ENCODE measurements at places on chromosomes 1 and 21.

DNA sequence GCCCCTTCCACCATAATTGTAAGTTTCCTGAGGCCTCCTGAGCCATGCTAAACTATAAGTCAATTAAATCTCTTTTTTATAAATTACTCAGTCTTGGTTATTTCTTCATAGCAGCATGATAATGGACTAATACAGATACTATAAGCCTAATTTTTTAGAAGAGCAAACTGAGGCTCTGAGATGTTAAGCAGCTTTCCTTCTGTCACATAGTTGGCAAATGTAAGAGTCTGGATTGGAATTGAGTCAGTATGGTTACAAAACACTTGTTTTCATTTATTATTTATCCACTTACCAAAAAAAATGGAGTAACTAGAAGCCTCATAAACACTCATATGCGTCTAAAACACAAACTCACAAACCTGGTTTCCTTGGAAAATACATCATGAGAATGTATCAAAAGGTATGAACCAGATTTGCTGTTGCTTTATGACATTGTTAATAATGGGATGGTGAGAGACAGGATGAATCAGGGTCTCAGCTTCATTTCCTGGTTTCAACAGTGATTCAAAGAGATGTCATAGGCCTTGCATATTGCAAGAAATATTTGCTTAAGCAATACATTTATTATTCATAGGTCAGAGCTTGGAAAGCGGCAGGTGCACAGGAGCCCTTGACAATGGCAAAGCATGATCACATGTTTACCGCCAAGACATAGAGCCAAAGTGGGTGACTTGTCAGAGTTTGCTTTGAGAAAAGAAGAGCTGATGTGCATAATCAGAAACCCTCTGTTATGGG lies 221.5 kb downstream of the GRIK1 start:
- H3K27me3 ChIP-seq, result no peaks in the 10 kb centered on the region
- H3K36me3 ChIP-seq, result no peaks in the 10 kb centered on the region
- H3K4me3 ChIP-seq, result no peak overlapping the region
- H3K27ac ChIP-seq, result no peak overlapping the region
- no peaks in the 10 kb centered on the region for H3K4me1 ChIP-seq

GRCh38 chr1:174998569-174999215 lies 1.1 kb upstream of the CACYBP start:
- no peaks in the 10 kb centered on the region for H3K27me3 ChIP-seq
- peaks cover 7% of the 10 kb centered on the region for H3K4me1 ChIP-seq
- peak overlapping the region; percentile 81 for H3K4me3 ChIP-seq
- DNase-seq, result peak; percentile 84
- peaks cover 2% of the 10 kb centered on the region for H3K36me3 ChIP-seq

DNA sequence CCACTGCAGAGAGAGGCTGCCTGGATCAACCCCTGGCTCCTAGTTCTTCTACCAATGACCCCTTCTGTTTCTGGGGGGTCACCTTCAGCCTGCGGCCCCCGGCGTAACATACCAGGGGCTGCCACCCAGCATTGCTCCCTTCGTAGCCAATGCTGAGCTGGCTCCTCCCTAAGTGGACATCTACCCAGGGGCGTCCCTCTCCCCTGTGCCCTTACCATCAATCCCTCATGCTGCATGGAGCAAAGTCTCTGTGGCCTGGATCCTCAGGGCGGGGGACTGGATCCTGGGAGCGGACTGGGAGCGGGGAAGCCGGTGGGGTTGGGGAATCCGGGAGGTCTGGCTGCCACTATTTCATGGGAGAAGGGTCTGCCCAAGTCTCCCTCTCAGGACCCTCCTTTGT lies 28.6 kb downstream of the TRIM67 start:
- no peak overlapping the region for H3K27ac ChIP-seq
- DNase-seq, result no peak
- H3K27me3 ChIP-seq, result no peaks in the 10 kb centered on the region

- H3K27ac ChIP-seq, result no peak overlapping the region
- H3K4me3 ChIP-seq, result no peak overlapping the region
- H3K36me3 ChIP-seq, result no peaks in the 10 kb centered on the region
- H3K4me1 ChIP-seq, result no peaks in the 10 kb centered on the region
- no peaks in the 10 kb centered on the region for H3K27me3 ChIP-seq
These were observed 98.4 kb upstream of the TNR start for GRCh38 chr1:175841738-175842187.

DNA sequence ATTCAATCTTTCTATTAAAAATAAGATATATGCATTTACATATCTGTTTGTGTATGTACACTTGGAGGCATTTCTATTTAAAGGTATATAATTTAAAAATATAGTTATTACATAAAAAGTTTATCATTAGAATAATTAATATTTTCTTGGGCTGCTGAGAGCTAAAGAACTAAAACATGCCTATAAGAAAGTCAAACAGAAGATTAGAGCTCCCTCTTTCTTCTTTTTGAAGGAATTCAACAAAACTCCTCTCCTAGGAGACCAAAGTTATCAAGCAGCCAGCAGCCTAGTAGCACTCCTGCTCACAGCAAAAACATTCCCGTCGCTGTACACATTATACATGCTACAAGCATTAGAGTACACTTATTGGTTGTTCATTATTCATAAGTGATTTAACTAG lies 216.4 kb downstream of the VAV3 start:
- peaks cover 55% of the 10 kb centered on the region for H3K36me3 ChIP-seq
- no peak overlapping the region for H3K27ac ChIP-seq
- no peaks in the 10 kb centered on the region for H3K4me1 ChIP-seq
- H3K27me3 ChIP-seq, result no peaks in the 10 kb centered on the region
- H3K4me3 ChIP-seq, result no peak overlapping the region

DNA sequence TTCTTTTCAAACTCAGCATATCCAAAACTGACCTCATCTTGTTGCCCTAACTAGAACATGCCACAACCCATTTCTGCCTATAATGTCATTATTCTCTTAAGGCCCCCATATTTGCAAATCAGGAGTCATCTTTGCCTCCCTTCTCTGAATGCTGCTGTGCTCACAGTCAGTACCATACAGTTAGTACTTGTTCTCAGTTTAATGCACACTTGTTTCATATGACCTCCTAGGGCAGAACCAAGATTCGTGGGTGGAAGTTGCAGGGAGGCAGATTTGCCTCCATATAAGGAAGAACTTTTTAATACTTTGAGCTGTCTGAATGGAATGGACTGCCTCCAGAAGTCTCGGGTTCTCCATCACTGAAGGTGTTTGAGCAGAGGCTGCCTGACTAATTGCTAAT lies 9.2 kb downstream of the CAP1 start:
- peaks cover 26% of the 10 kb centered on the region for H3K36me3 ChIP-seq
- DNase-seq, result no peak
- H3K4me3 ChIP-seq, result no peak overlapping the region
- H3K27me3 ChIP-seq, result no peaks in the 10 kb centered on the region

GRCh38 chr1:218480588-218481099 lies 135.5 kb downstream of the TGFB2 start:
- no peaks in the 10 kb centered on the region for H3K36me3 ChIP-seq
- no peak overlapping the region for H3K4me3 ChIP-seq
- H3K27me3 ChIP-seq, result no peaks in the 10 kb centered on the region
- no peak overlapping the region for H3K27ac ChIP-seq
- H3K4me1 ChIP-seq, result no peaks in the 10 kb centered on the region

GRCh38 chr1:74162333-74162732 lies 35.6 kb downstream of the LRRIQ3 start:
- H3K27me3 ChIP-seq, result no peaks in the 10 kb centered on the region
- no peaks in the 10 kb centered on the region for H3K4me1 ChIP-seq
- no peaks in the 10 kb centered on the region for H3K36me3 ChIP-seq
- no peak overlapping the region for H3K27ac ChIP-seq
- no peak overlapping the region for H3K4me3 ChIP-seq

DNA sequence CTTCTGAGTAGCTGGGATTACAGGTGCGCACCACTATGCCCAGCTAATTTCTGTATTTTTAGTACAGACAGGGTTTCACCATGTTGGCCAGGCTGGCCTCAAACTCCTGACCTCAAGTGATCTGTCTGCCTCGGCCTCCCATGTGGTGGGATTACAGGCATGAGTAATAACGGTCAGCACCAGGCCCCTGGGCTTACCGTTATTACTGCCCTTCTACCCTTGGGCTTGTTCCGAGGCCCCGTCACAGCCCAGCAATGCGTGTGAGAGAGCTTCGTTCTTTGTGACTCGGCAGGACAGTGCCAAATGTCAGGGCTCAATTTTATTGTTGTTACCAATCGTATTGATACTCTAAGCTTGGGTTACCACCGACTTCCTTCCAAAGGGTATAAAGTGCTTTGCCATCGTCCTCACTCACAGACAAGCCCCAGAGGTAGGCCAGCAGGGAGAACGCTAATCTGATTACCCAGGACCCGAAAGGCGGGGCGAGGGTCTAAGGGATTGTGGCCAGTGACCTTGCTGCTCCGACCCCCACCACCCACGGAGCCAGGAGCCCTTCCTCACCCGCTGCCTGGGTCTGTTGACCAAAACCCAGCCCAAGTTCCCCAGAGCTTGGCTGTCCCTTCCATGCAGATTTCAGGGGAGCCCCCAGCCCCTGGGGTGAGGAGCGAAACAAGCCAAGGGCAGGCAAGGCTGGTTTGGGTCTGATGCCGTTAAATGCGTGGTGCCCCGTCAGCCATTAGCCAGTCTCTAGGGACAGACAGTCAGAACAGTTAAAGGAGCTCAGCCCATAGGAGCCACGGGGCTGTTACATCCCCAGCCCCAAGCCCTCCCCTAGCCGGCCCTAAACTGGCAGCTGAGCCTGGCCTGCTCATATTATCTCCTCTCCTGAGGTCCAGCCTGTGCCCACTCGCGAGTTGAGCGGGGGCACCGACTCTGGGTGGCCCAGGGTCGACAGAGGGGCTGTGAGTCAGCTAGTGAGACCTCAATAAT lies 54.9 kb upstream of the CASZ1 start:
- H3K27ac ChIP-seq, result no peak overlapping the region
- no peaks in the 10 kb centered on the region for H3K4me1 ChIP-seq
- no peaks in the 10 kb centered on the region for H3K27me3 ChIP-seq
- no peaks in the 10 kb centered on the region for H3K36me3 ChIP-seq
- no peak for DNase-seq

- no peak overlapping the region for H3K4me3 ChIP-seq
- H3K4me1 ChIP-seq, result no peaks in the 10 kb centered on the region
- DNase-seq, result no peak
- H3K27ac ChIP-seq, result no peak overlapping the region
- no peaks in the 10 kb centered on the region for H3K27me3 ChIP-seq
- H3K36me3 ChIP-seq, result no peaks in the 10 kb centered on the region
These were observed 28.1 kb downstream of the KCTD3 start for GRCh38 chr1:215595231-215595630.

- DNase-seq, result no peak
- no peaks in the 10 kb centered on the region for H3K36me3 ChIP-seq
- peak overlapping the region; percentile 69 for H3K27ac ChIP-seq
- H3K27me3 ChIP-seq, result no peaks in the 10 kb centered on the region
These were observed 35.7 kb upstream of the CNN3 start for GRCh38 chr1:94962409-94963265.

DNA sequence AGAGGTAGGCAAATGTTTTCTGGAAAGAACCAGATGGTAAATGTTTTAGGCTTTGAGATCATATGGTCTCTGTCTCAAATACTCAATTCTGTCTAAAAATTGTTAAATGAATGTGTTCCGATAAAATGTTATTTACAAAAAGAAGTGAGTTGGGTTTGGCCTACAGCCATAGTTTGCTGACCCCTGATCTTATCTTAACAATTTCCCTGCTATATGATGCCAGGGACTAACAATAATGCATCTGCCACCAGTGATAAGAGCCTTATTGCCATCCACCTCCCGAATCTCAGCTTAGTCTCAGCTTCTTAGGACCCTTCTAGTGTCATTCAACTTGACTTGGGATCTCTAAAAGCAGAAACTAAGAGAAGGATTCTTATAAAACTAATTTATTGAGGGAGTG lies 208.5 kb upstream of the ADGRL2 start:
- H3K4me3 ChIP-seq, result no peak overlapping the region
- H3K27me3 ChIP-seq, result no peaks in the 10 kb centered on the region
- no peak for DNase-seq

DNA sequence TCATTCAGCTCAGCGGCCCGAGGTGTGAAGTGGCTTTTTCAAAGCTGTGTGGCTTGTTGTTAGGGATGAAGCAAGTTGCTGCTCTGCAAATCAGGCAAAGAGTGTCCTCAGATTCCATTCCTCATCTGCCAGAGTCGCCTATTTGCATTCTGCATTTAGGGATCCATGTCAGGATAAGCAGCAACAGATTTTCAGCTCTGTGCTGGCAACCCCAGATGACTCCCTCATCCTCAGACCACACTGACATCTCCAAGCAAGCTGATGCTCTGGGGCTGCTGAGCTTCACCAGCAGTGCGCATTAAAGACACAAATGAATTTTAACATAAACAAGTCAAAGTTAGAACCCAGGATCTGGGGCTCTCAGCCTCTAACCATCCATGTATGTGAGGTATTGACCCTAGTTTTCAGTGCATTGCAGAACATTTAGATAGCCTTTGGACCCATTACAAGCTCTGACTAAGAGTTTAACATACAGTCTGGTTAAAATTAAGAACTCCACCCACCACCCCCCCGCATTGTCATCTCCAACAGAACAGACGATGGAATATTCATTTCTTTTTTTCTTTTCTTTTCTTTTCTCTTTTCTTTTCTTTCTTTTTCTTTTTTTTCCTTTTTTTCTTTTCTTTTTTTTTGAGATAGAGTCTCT lies 10.9 kb downstream of the CFAP107 start:
- no peaks in the 10 kb centered on the region for H3K27me3 ChIP-seq
- no peak for DNase-seq
- H3K27ac ChIP-seq, result no peak overlapping the region
- H3K4me1 ChIP-seq, result no peaks in the 10 kb centered on the region
- no peaks in the 10 kb centered on the region for H3K36me3 ChIP-seq

GRCh38 chr1:43565600-43566360 lies 35.1 kb downstream of the PTPRF start:
- H3K27me3 ChIP-seq, result no peaks in the 10 kb centered on the region
- H3K4me3 ChIP-seq, result no peak overlapping the region
- peak; percentile 19 for DNase-seq
- peaks cover 7% of the 10 kb centered on the region for H3K4me1 ChIP-seq
- no peaks in the 10 kb centered on the region for H3K36me3 ChIP-seq
- H3K27ac ChIP-seq, result no peak overlapping the region

- no peak overlapping the region for H3K4me3 ChIP-seq
- H3K27ac ChIP-seq, result no peak overlapping the region
- DNase-seq, result no peak
- peaks cover 11% of the 10 kb centered on the region for H3K4me1 ChIP-seq
- no peaks in the 10 kb centered on the region for H3K27me3 ChIP-seq
- H3K36me3 ChIP-seq, result no peaks in the 10 kb centered on the region
These were observed 361.5 kb downstream of the HHAT start for GRCh38 chr1:210690236-210690635.

DNA sequence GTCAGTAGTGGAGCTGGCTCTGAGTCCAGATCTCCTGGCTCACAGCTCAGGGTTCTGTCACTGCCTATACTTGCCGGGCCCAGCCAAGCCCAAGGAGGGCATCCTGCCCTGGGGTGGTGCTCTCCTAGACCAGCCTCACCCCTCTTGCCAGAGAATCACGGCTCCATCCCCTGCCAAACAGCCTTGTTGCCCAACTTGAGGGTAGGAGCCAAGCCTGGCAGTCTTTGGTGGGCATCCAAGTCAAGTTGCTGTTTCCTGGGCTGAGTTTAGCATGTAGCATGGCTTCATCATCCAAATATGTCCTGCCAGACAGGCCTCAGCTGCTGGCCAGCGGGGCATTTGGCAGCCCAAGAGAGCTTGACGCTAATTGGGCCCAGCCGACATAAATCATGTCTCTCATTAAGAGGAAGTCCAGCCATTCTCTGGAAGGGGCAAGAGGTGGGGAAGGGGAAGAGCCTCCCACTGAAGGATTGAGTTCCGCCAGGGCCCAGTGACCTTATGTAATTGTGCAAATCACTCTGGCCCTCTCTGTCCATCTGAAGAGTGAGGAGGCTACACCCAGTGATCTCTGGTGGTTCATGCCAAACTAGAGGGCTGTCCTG lies 22.6 kb upstream of the TRABD2B start:
- H3K27me3 ChIP-seq, result no peaks in the 10 kb centered on the region
- no peak for DNase-seq
- H3K4me3 ChIP-seq, result no peak overlapping the region
- no peak overlapping the region for H3K27ac ChIP-seq
- no peaks in the 10 kb centered on the region for H3K4me1 ChIP-seq
